NCI-H1092 (cell line): ENCODE measurements at places on chromosomes 4 and X.

DNA sequence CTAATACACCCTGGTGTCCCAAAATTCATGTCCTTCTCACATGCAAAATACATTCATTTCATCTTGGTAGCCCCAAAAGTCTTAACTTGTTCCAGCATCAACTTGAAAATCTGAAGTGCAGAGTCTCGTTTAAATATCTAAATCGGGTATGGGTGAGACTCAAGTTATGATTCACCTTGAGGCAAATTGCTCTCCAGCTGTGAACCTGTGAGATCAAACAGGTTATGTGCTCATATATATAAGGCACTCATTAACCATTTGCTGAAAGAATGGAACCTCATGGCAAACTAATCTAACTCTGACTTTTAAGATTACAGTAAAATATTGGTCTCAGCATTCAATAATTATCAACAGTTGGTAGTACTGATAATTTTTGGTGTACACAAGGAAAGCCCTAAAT lies 55.5 kb downstream of the PDLIM5 start:
- DNase-seq = no peak

DNA sequence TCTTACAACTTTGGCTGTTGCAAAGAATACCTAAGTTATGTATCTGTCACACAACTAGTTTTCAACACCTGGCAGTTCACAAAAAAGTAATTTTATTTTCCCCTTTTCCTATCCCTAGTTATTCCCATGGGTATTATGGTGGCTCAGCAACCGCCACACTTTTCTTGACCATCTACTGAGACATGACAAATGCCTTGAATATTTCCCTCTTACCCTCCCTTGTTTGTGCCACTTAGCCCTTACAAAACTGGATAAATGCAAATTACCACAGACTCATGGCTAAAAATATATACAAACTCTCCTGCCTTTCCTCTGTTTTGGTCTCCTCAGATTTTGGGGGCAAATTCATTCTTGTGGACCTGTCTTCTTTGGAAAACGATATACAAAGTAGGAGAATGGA lies 72.1 kb downstream of the AMOT start:
- no peak for DNase-seq

GRCh38 chrX:120464411-120464810 lies 4.7 kb downstream of the LAMP2 start:
- DNase-seq = no peak

- no peak for DNase-seq
Measured at GRCh38 chr4:67546004-67546356, 677 bp upstream of the CENPC start.

- no peak for DNase-seq
Measured at GRCh38 chrX:82541822-82542221, 966.3 kb upstream of the POU3F4 start.

DNA sequence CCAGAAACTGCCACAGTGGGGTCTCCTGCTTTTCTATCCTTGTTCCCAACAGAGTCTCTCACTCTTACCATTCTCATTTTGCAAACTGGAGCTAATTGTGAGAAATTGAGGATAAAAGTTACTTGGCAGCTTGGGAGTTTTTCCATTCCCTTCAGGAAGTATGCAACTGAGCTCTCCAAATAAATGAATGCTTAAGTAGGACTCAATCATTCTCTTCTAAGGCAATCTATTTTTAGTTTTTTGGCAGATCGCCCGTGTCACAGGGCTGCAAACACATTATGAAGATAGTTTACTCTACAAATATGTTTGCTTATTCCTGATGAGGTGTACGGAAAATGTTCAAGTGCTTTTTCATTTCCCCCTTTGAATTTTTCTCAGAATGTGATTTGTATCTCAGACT lies 5.3 kb downstream of the ASB11 start:
- DNase-seq = peak; percentile 61

DNA sequence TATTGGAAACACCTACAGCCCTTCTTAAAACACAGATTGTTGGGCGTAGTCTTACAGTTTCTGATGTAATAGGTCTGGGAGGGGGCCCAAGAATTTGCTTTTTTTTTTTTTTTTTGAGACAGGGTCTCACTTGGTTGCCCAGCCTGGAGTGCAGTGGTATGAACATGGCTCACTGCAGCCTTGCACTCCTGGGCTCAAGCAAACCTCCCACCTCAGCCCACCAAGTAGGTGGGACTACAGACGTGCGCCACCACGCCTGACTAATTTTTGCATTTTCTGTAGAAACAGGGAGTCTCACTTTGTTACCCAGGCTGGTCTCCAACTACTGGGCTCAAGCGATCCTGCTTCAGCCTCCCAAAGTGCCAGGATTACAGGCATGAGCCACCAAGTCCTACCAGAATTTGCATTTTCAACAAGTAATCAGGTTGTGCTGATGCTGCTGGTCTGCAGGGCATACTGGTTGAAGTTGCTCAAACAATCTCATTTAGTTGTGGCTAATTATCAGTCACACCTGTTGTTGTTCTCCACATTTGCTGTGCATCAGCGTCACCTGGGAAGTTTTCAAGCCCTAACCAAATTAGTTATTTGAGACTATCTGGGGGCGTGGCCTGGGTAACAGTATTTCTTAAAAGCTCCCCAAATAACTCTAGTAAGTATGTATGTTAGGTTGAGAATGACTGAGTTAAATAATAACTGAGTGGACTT lies 14.0 kb downstream of the TMEM154 start:
- DNase-seq = no peak

- DNase-seq = no peak
Measured at GRCh38 chr4:38078590-38079421, 118.6 kb downstream of the PTTG2 start.

- DNase-seq = no peak
Measured at GRCh38 chrX:84737471-84737871, 235.2 kb upstream of the HDX start.

GRCh38 chr4:85086721-85087120 lies 120.2 kb upstream of the WDFY3 start:
- DNase-seq = no peak

- no peak for DNase-seq
Measured at GRCh38 chrX:20254712-20255299, 11.9 kb downstream of the RPS6KA3 start.

DNA sequence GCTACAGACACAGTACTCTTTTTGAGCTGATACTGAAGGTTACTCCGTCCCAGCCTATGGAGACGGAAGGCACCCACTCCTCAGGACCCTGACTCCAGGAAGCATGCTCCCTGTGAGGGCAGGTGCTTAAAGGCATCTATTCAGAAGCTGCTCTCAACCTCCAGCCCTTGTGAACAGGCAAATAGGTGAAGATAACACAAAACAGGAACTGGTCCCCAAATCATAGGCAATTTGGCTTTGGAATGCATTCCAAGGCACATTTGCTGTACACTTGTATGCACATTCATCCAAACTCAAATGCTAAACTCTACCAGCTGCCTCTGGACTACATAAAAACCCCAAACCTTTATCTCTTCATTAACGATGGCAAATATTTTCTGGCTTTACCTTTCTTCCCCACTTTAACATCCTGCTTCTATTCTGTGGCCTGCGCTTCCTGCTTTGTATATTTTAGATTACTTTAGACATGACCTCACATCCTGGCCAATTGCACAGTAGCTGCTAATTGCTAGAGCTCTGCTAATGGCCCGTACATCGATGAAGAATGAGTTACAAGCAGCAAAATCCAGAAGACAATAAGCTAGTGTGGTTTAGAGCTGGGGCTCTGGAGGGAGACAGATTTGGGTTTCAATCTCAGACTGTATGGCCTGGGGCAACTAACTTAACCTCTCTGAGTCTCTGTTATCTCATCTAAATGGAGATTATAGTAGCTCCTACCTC lies 3.2 kb downstream of the SEL1L3 start:
- no peak for DNase-seq

DNA sequence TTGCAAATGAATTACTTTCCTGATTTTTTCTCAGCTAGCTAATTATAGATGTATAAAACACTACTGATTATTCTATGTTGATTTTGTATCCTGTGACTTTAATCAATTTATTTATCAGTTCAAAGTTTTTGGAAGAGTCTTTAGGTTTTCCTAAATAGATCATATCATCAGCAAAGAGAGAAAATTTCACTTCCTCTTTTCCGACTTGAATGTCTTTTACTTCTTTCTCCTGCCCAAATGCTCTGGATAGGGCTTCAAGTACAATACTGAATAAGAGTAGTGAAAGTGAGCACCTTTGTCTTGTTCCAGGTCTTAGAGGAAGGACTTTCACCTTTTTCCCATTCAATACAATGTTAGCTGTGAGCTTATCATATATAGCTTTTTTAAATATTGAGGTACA lies 417.9 kb downstream of the PDGFC start:
- no peak for DNase-seq

- DNase-seq = no peak
Measured at GRCh38 chr4:184439856-184440594, 34.3 kb downstream of the IRF2 start.

DNA sequence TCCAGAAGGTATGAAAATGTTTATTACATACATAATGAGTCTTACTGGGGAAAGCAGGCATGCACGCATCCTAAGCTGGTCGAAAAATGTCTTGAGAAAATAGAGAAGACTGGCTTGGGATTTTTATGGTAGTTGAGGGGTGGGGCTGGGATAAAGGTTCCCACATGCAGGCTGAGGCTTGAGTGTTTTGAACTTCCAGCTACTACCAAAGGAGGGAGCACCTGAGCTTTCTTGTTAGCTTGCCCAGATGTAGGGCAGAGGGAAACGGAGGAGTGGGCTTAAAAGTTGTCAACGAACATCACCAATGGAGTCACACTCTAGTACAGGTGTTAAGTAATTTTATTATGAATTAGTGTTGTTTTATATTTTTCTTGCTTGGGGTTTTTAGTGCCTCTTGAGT lies 39.6 kb upstream of the SRPX start:
- peak; percentile 0 for DNase-seq

- no peak for DNase-seq
Measured at GRCh38 chr4:153553819-153554170, 87.6 kb downstream of the TMEM131L start.

DNA sequence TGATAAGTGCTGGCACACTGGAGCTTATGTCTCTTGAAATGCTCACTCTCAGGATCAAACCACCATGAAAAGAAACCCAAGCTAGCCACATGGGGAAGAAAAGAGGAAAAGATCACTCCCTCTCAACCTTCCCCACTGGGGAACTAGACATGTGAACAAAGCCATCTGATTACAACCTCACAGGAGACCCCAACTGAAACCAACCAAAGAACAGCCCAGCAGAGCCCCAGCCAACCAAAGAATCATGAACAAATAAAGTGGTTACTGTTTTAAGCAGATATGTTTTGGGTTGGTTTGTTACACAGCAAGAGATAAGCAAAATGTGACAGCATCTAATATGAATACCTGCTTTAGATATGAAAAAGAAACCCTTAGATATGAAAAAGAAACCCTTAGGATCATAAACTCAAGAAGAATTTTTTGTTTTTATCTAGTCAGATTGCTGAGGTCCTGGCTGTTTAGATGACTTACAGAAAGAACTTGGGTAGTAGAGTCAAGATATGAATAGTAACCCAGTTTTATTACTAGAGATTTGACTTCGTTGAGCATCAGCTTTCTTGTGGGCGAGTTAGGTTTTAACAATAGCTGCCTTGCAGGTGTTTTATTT lies 23.7 kb upstream of the TLR7 start:
- no peak for DNase-seq

DNA sequence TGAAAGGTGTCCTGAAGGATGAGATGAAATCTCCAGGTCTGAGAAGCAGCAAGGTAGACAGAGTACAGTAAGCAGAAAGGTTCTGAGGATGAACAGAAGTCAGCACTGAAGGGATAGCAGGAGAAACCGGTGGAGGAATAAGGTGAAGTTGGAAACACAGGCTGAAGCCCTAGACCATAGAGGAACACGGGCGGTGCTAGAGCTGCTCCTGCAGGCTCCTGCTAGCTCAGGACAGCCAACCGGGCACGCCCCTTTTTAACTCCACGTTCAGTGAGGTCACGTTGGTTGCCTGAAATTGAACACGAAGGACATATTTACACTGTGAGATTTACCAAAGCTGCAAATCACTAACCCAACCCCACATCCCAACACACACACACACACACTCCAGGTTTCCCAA lies 1886.4 kb upstream of the AGA start:
- DNase-seq = no peak

DNA sequence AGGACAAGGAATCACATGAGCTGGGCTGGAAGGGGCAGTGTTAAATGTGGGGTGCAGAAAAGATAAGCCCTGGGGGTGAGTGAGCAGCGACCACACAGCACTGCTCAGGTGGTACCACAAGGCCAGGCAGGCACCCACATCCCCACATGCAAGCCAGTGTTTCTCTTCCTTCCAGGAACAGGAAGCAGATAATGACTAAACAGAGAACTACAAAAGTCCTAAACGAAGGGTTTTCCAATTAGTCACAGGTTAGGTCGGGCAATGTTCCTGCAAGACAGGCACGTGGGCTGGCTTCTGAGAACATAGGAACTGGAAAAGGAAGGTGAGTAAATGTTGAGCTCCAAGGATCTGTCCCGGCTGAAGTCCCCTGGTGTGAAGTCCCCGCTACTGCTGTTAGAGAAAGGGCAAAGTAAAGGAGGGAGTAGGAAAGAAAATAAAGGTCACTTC lies 19.5 kb downstream of the RELL1 start:
- DNase-seq = no peak

GRCh38 chrX:82224961-82225360 lies 1023.1 kb downstream of the SH3BGRL start:
- no peak for DNase-seq

- no peak for DNase-seq
Measured at GRCh38 chr4:135949931-135950330, 1582.4 kb downstream of the PCDH18 start.
